SJCRH30 (cell line): ENCODE measurements at places on chromosomes 11 and 22.

DNA sequence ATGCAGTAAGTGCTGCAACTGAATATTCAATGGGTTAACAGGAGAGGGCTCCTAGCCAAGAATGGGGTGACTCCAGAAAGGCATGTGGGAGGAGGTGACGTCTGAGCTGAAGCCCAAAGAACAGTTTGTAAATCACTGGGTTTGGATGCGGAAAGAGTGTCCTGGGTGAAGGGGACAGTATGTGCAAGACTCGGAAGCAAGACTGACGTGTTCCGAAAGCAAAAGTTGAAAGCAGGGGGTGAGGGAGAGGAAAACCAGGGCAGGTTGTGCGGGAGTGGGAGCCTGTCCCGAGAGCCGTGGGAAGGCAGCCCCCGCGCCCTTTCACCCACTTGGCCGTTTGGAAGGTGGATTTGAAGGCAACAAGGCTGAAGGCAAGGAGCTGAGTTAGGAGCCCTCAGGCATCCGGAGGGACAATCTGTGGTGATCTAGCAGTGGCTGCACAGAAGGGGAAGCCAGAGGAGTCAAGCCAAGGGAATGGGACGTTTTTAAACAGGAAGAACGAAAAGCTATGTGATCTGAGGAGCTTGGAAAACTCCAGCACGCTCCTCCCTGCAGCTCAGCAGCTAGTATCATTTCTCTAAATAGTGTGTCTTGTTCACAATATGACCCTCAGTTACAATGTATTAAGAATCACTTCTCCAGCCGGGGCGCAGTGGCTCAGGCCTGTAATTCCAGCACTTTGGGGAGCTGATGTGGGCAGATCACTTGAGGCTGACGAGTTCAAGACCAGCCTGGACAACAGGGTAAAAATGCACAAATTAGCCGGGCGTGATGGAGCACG, 7.7 kb downstream of the SLC25A18 start:
- peak; percentile 62 for DNase-seq

- no peak for DNase-seq
These were observed 291.5 kb downstream of the MN1 start for GRCh38 chr22:27510024-27510423.

DNA sequence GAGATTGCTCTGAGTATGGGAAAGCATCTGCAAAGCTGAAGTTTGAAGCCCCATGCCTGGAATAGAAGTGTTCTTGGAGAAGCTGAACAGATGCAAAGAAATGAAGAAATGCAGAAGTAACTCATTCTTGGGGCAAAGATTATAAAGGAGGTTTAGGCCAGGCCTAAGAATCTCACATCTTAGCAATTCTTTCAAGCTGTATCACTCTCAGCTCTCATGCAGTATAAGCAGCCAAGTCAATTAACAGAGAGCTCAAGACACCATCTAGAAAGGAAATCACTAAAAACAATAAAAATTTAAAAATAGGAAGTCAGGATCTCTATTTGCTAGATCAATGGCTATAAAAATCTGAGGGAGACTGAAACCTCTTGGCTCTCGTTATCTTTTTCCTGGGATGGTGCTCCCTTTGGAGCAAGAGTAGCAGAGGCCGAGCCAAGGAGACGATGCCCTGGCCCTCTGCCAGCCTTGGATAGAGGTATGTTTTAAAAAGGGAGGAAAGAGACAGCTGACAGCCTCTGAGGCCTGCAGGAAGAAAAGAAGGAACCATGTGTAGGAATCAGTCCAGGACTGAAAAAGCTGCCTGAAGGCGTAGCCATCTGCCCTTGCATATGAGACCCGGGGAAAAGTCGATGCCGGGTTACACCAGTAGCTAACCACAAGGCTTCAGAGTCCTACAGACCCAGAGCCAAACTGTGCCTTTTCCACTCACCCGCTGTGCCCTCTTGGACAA, 229.8 kb downstream of the BLID start:
- peak; percentile 81 for DNase-seq

DNA sequence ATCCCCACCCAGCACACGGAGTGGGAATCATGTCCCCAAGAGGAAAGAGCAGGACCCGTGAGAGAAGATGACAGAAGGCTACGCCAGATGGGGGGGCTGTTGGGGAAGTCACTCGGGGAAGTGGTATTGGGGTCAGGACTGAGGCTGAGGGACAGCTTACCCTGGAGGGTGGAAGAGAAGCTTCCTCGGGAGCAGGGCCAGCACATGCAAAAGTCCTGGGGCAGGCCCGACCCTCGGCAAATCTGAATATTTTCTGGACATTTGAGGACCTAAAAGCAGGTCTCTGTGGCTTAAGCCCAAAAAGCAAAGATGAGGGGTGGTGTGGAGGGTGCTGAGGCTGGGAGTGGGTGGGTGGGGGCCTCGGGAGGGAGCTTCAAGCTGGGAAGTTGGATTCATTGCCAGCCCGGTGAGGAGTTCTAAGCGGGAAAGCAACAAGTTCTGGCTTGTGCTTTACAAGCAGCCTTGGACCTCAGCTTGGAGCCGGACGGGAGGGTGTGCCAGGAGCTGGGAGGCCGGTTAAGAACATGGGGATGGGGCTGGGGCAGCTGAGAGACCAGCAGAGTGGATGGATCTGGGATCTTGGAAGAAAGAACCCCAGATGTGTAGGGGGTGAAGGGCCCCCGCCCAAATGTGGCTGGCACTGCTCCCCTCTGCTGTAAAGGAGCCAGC, 34.9 kb downstream of the GRAMD4 start:
- DNase-seq, result no peak

GRCh38 chr11:62770778-62771143, 435 bp upstream of the TAF6L start:
- DNase-seq, result no peak

GRCh38 chr11:64583296-64584262, 7.4 kb upstream of the SLC22A12 start:
- DNase-seq, result no peak

DNA sequence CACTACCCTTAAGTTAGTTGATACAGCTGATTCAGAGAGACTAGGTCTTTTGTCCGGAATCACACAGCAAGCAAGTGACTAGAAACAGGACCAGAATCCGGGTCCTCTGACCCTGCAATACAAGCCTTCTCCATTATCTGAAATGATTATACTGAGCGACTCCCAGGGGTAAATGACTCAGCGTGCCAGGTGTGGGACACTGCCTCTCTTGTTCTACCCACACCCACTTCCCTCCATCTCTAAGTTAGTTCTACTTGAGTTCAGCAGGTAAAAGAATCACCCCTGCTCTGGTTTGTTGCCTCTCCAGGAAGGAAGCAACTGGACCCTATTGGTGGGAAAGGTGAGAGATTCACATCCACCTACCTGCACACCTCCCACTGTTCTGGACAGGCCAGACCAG, 156.9 kb downstream of the DBX1 start:
- no peak for DNase-seq

DNA sequence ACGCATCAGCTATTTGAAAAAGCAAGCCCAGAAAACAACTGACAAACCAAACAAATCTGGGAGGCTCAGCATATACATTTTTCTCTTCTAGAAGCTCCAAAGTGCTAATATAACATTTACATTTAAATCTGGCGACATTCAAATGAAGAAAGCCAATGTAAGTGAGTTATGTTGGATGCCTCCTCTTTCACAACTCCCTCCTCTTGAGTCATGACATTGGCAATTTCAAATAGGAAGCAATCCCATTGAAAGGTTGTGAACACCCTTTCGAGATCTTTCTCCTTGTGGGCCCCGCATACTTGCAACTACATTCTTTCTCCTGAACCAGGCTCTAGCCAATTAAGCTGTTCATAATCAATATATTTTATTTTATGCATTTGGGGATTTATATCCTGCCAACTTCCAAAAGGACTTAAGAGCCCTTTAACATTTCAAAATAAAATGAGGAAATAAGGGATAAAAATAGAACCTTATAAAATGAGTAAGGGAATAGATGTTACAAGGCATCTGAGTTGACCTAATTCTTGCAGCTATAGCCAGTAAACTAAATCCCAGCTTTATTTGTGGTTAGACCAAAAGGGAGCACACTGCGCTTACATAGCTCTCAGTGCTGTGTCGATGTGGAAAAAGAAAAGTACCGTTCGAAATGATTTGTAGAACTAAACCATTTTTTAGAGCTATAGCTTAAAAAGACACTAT, 129.5 kb upstream of the SESN3 start:
- DNase-seq, result no peak

DNA sequence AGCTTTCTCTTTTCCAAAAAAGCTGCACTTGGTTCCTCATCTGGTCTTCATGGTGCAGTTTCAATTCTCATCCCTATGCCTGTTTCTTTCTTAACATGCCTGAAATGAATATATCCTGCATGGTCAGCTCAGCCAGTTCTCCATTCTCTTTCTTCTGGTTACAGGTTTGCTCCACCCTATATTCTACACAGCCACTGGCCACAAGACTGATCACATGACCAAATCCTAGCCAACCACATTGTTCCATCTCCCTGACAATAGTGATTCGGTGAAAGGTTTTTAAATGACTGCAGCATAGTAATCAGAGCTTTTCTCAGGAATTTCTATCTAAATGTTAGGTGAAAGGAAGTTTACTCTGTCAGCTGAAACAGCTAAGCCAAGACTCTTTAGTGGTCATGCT, 891.4 kb downstream of the METTL15 start:
- DNase-seq, result no peak

DNA sequence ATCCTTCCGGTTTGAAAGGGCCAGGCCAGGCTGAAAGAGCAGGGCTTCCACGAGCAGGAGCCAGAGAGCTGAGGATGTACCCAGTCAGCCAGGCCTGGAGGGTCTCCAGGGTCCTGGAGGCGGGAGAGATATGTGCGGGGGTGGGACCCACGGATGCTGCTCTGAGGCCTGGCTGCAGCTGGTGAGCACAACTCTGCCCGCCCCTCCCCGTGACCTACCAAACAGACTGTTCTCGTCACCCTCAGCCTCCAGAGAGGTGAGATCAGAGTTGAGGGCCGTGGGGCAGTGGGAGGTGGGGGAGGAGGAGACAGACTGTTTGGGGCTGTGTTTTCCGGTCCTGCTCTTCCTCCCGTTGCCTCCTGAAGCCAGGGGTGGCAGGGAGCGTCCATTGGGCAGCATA, 42.2 kb downstream of the TRIOBP start:
- DNase-seq, result no peak

- no peak for DNase-seq
These were observed 24.7 kb downstream of the IL10RA start for GRCh38 chr11:118010738-118011461.

GRCh38 chr11:120249279-120250262, 9.6 kb downstream of the POU2F3 start:
- DNase-seq, result no peak

GRCh38 chr11:8717544-8717875, 34.9 kb downstream of the RPL27A start:
- no peak for DNase-seq

- DNase-seq, result no peak
These were observed 1462.9 kb upstream of the RAG2 start for GRCh38 chr11:38060920-38061319.

- peak; percentile 17 for DNase-seq
These were observed 132.9 kb downstream of the RASSF10 start for GRCh38 chr11:13141731-13142709.

- peak; percentile 64 for DNase-seq
These were observed 10.3 kb downstream of the TOP3B start for GRCh38 chr22:21972293-21972779.

GRCh38 chr11:77038029-77038824, 4.0 kb downstream of the B3GNT6 start:
- no peak for DNase-seq

DNA sequence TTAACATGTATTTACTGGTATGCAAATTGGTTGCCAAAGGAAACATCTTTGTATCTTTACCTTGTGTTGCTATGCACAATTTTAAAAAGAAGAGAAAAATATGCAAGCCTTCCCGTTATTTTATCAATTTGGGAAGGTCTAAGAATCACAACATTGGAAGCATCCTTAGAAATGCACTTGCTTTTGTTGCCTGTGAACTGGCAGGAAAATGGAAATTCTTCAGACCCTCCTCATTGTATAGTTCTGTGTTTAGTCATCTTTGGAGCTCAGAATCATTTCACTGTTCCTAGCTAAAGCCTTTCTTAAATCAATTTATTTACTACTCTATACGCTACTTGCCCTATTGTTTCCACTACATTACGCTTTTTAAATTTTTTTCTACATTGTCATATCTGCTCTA, 574.5 kb downstream of the DLG2 start:
- no peak for DNase-seq

DNA sequence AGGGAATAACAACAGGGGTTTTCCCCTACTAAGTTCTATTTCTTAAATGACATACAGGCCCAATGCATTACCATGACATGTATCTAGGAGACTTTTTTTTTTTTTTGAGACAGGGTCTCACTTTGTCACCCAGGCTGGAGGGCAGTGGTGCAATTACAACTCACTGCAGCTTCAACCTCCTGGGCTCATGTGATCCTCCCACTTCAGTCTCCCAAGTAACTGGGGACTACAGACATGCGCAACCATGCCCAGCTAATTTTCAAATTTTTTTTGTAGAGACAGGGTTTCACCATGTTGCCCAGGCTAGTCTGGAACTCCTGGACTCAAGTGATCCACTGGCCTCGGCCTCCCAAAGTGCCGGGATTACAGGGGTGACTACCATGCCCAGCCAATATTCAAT, 7.5 kb downstream of the CPSF7 start:
- no peak for DNase-seq

DNA sequence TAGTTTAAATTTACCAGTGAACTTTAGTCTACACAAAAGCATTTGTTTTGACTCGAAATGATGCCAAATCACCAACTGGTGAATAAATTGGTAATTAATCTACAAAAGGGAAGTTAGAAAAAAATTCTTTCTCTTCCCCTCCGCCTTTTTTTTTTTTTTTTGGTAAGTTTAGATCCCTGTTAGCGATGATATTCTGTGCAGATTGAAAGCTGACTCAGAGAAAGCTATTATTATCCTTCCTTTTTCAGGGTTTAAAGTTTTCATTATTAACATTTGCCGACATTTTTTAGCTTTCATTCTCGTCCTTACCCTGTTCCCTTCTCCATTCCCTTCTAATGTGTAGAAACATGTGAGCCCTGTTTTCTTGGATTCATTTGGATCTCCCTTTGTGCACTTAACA, 16.8 kb upstream of the NUP160 start:
- no peak for DNase-seq
